ENCODE measurements at places on chromosomes 6 and 20.

DNA sequence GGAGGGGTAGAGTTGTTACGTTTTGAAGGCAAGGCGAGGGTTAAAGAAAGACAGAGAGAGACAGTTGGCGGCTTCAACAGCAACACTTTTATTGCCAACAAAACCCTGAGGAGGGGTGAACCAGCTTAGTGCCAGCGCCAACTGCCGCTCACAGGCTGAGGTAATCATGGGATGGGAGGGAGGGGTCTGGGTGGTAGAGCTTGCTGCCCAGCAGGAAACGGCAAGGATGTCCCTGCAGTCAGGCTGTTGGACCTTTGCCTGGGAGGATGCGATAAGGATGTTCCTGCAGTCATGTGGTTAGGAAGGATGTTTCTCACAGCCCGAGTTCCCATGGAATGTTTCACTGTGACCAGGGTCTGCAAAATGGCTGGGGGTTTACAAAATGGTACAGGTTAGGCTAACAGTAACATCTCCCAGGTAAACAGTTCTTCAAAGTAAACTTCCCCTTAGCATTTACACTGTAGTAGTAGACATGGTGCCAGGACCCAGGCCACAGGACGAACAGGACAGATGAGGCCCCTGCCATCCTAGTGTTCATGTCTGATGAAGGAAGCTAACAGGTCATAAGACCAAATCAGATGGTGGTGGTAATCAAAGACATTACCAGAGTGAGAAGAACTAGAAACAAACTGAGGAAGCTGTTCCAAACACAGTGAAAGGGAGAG is 647.3 kb upstream of the DEFB115 start:
- no peak for DNase-seq

DNA sequence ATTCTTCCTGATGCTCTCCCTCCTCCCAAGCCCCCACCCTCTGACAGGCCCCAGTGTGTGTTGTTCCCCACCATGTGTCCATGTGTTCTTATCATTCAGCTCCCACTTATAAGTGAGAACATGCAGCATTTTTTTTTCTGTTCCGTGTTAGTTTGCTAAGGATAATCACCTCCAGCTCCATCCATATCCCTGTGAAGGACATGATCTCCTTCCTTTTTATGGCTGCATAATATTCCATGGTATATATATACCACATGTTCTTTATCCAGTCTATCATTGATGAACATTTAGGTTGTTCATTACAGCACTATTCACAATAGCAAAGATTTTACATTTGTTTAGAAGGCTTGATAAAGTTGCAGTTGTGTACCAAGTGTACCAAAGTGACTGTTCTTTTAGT is 57.9 kb downstream of the KCNS1 start:
- DNase-seq: no peak

DNA sequence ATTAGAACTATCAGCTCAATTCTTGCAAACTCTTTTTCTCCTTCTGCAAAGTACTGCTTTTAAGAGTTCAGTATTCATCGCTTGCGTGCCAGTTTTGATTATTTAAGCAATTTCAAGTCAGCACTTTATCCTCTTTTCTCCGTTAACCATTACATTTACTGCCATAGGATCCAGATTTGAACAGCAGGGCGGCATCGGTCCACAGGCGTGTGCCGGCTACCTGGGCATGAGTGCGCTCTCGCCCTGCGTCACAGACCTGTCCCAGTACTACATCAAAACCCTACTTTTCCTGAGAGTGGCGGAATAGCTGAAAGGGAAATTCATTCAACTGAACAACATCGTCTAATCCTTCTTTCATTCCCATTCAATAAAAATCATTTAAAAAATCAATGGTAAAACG is 53.4 kb downstream of the MYLK4 start:
- DNase-seq: peak; percentile 11

GRCh38 chr6:92169506-92169905 is 1249.9 kb downstream of the EPHA7 start:
- DNase-seq: no peak

GRCh38 chr6:127458817-127459216 is 372 bp downstream of the KIAA0408 start:
- DNase-seq: no peak

DNA sequence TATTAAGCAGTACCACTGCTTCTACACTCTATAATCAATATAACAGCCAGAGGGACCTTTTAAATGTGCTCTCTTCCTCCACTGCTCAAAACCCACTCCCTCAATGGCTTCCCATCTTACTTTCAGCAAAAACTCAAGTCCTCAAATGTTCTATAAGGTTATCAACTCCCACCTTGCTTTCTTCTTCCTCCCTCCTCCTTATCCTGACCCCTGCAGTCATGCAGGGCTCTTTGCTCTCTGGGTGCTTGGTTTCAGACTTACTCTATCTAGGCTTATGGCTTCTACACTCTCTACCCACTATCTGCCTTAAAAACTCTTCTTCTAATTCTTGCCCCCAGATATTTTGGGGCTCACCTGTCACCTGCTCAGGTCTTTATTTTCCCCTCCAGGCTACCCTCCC is 5.3 kb downstream of the ARHGAP18 start:
- DNase-seq: no peak

GRCh38 chr6:259901-260508 is 32.3 kb upstream of the DUSP22 start:
- no peak for DNase-seq

All from iPS DF 6.9 (cell line).